Endothelial cell (in vitro differentiated cells): ENCODE measurements at places on chromosomes 7 and 10.
A peak's percentile ranks its signal among the peaks of the same experiment; 100 is the strongest.

DNA sequence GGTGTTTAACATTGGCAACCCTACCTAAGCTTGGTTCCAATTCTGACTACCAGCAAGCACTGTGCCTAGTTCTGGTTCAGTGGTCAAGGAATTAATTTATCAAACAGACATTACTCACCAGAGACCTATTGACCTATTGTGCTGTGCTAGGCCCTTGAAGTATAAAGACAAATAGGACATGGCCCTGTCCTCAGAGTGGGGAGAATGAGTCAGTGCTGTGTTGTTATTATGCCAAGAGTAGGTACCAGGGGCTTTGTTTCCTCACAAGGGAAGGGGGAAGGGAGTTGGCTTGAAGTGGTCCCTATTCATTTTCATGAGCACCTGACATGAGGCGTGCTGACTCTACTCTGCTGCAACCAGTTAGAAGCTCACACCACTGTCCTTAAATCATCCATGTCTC is 62.6 kb upstream of the PLPP4 start:
- no peak for DNase-seq

DNA sequence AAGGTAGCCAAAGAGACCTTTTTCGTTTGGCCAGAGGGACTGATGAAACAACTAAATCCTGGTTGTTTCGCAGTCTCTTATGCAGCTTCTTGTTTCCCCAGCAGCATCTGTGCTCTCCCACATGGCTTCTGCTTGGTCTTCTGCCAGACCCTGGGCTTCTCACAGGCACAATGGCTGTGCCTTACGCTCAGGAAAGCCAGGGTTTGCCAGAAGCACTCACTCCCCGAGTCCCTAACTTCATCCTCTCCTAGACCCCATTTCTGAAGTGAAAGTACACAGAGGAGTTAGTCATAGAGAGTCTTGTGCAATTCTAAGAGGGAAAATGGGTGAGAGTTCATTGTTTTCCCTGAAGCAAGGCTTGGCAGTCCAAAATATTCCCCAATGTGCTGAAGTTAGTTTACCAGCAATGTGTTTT is 121.7 kb downstream of the EVX1 start:
- DNase-seq: no peak

GRCh38 chr10:124478515-124478914 is 16.9 kb downstream of the LHPP start:
- DNase-seq: no peak

DNA sequence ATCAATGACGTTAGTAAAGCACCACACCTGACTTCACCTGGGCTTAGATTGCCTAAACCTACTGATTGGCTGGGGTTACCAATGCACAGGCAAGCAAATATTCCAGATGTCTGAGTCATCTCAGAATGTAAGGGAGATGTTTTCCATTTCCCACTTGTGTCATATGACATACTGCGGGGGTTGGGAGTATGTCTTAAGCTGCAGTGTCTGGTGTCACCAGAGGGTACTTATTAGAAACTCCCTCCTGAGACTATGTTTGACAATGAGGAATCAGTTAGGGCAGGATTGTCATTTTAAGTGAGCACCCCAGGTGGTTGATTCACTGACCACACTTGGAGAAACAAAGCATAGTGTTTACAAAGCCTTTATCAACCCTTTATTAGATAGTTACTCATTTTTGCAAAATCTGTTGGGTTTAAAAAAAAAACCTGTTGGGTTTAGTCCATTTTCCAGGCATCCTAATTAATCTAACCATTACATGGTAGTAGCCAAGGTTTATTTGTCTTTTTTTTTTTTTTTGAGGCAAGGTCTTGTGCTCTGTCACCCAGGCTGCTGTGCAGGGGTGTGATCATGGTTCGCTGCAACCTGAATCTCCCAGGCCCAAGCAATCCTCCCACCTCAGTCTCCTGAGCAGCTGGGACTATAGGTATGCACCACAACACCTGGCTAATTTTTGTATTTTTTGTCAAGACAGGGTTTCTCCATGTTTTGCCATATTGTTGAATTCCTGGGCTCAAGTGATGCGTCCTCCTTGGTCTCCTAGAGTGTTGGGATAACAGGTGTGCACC is 72.5 kb downstream of the CDK6 start:
- no peak for DNase-seq

DNA sequence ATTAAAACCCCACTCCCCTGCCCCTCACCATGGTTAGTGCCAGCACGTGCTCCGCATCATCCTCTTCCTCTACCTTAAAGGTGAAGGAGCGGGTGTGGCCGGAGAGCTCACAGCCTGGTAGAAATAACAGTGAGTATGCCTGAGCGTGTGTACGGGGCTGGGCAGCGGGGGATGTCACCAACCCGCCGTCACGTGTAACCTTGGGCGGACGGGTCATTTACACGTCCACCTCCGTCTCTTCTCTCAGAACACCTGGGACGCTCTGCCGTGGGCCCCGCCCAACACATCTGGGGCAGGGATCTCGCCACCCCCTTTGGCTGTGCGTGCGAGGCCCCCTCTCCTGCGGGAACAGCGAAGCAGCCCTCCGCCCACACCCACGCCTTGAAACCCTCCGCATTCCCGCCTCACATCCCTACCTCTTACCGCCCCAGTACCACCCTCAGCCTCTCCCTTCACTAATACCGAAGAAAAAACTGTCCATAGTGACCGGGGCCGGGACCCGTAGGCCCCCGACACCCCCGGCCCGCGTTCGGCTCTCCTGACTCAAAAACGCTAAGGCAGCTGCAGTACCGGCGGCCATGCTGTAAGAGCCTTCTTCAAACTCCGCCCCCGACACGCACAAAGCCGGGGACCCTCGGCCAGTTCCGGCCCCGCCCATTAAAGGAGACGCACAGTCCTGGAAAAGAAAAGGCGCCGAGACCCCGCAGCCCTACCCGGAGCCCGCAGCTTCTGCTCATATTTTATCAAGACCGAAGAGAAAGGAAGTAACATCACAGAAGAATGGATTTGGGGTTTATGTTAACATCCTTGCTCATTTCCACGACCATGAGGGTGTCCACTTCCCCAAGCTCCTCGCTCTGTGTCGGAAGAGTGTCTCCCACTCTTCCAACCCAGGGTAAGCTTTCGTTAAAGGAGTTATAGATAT is at the start of gene NPM3:
NPM3 (minus strand) TSS at position 636 of the 925 bp plus-strand sequence; CDS start at position 580, 56 bp downstream.
- DNase-seq: peak; percentile 85

GRCh38 chr7:117458977-117459583 is 20.7 kb upstream of the CFTR start:
- DNase-seq: no peak

GRCh38 chr10:15267496-15267895 is 99.0 kb upstream of the NMT2 start:
- DNase-seq: no peak
